ENCODE measurements at places on chromosomes 16 and 17.
A peak's percentile ranks its signal among the peaks of the same experiment; 100 is the strongest.

GRCh38 chr16:79037521-79038373 lies 562.8 kb downstream of the MAF start:
- no peak for DNase-seq

DNA sequence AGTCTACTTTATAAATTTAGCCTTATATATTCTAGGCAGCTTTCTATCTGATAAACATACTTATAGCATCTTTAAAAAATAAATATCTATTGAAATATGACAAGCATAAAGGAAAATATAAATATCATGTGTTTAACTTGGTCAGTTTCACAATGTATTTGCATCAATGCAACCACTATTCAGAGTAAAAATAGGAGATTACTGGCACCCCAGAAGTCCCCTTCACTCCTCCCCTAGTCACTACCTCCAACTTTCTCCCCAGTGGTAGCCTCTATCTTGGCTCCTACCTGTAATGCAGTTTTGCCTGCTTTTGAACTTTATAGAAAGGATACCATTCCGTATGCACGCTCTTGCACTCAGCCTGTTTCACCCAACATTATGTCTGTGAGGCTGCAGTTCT lies 3.2 kb upstream of the NOD2 start:
- no peak for DNase-seq

DNA sequence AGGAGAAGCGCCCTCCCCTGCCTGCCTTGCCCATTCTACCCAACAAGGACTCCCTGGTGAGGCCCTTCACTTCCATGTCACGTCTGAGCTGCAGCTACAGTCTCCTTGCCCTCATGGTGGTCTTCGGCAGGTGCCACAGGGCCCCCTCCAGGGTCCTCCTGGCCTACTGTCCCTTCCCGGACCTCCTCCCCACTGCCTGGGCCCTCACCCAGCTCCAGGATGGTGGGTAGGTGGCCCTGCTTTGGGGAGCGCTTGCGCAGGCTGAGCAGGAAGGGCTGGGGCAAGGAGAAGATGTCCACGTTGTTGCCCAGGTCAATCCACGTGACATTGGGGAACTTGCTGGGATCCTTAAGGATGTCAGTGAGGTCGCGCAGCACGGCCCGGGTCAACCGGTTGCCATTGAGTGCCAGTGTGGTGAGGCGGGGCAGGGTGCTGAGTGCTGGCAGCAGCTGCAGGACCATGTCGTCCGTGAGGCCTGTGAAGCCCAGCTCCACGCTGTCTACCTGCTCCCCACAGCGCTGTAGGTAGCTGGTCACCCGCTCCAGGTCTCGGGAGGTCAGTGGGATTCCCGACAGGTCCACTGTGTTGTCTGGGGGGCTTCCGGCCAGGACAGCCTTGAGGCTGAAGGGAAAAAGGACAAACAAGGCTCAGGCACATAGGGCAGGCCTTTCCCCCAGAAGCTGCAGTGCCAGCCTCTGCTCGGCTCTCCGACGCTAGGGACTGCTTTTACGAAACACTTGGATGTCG lies 28.3 kb downstream of the TRPV2 start:
- no peak for DNase-seq

GRCh38 chr17:12691173-12691572 lies 25.5 kb downstream of the MYOCD start:
- no peak for DNase-seq

- no peak for DNase-seq
Observed at GRCh38 chr16:26724189-26724588, 342.5 kb upstream of the C16orf82 start.

DNA sequence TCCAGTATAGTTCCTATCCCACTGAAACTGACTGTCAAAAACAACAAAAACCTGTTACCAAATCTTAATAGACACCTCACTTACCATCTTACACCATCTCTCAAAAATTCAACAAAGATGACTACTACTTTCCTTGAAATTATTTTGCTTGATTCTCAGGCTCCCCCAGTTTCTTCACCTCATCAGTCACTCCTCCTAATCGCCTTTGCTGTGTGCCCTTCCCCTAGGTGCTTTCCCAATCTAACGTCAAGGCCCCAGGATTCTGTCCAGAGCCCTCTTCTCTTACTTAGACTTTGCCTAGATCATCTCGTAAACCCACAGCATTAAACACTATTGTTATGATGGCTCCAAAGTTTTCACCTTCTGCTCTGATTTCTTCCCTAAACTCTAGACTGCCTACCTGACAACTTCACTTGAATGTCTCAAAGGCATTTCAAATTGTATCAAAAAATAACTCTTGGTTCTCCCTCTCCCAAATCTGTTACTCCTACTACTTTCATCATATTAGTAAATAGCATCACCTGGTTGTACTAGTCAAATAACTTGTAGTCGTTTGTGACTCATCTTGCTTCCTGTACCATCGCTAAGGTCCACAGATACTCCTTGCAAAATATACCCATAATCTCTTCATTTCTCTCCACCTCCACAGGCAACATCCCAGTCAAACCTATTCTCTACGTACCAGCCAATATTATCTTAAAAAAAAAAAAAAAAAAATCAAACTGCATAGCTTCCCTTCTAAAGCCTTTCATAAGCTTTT lies 18.0 kb downstream of the C16orf87 start:
- no peak for DNase-seq

DNA sequence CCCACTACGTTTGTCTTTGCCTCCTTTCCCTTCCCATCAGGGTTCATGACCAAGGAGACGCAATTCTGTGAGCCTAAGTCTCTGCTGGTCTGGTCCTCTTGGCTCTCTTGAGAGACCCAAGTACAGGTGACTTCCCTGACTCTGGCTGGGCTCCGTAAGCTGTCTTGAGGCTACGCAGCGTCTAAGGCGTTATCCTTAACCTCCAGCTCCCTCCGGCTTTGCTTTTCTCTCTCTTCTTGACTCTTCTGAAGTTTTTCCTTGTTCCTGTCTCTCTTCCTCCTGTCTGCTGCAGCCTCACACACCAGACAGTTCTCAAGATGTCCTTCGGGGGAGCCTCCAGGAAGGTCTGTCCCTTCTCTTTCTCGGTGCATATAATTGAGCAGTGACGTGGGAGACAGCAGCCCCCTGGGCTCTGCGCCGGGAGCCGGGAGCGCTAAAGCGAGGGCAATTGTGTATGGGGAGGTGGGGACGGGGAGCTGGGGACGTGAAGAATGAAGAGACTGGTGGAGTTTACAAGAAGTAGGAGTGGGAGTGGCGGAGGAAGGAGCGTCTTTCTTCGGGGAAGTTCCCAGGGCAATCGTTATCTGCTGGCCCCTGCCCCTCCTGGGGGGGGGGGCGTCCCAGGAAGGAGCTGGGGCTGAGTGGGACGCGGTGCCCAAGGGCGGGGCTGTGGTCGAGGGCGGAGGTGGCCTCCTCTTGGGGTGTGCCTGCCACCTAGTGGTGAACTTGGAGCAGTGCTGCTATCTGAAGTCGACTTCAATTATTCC lies 6.9 kb upstream of the PIRT start:
- peak; percentile 54 for DNase-seq

DNA sequence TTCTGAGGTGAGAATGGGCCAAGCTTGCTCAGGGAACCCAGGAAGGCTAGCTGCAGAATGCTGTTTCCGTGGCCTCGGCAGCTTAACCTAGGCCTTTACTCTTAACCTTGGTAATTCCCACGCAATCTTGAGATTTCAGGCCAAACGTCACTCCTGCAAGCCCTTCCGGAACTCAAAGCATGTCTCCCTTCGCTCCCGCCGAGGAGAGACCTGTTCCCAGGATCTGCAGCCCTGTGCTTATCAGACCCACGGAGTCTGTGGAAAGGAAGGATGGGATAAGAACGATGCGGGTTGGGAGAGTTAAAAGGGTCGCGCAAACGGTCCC lies 524 bp upstream of the ZFP3 start:
- DNase-seq = no peak

GRCh38 chr17:61128661-61129115 lies 271.0 kb upstream of the TBX2 start:
- no peak for DNase-seq

- no peak for DNase-seq
Observed at GRCh38 chr16:52581530-52581929, 34.6 kb upstream of the TOX3 start.

DNA sequence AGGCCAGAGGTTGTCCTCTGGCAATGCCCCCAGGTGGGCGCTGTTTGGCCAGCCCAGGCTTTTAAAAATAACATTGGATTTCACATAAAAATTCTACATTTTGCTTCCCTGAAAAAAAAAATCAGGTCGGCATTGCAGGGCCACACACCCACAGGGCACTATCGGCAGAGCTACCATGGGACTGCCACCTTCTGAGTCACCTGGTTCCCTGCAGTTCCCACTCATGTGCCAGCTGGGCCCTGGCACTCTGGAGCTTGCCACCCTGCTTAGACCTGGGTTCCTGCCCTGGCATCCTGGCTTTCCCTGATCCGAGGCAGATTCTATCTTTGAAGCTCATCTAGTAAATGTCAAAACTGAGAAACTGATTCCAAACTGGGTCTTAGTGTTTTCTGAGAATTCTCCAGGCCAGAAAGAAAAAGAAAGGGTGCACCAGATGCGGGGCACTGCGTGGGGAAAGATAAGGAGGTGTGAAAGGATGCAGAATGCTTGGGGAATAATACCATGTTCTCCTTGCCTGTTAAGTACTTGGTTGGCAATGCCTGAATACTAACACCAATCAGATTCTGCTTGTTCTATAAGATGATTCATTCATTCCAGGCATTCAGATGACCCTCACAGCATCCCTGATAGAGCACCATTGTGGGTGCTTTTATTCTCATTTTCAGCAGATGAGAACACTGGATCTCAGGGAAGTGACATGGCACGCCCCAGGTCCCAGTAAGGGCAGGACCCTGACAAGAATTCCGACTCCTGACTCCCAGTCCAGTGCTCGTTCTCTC lies 51.8 kb downstream of the RAI1 start:
- DNase-seq = no peak

DNA sequence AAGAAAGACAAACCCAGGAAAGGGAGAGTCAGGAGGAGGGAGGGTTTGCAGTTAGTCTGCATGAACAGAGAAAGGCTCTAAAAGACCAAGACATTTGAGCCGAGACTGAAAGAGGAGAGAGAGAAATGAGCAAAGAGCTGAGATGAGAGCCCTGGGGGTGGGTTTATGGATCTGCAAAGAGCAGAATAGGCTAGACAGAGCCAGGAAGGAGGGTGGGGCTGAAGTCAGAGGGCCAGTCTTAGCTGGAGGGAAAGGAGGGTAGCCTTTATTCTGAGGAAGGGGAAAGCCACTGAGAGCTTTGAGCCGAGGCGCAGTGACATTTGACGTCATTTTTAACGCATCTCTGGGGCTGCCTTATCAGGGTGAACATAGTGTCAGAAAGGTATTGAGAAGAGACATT lies 85.7 kb upstream of the CDH13 start:
- no peak for DNase-seq

- DNase-seq = no peak
Observed at GRCh38 chr16:10850478-10850850, 26.5 kb upstream of the CIITA start.

DNA sequence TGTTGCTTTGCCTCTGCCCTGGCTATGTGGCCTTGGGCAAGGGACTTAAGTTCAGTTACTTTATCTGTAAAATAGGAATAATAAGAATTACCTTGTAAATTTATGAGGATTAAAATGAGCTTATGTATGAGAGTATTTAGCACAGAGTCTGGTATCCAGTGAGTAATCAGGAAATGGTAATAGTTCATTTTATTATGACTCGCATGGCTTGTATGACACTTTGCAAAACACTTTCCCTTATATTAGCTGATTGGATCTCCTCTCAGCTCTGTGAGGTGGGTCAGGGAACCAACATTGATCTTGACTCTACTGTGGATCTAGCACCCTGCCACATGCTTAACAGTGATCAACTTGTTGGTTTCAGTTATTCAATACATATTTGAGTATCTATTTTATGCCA lies 8.3 kb upstream of the CDH3 start:
- DNase-seq = no peak

GRCh38 chr17:81901167-81902022 lies 643 bp upstream of the NPB start:
- no peak for DNase-seq

DNA sequence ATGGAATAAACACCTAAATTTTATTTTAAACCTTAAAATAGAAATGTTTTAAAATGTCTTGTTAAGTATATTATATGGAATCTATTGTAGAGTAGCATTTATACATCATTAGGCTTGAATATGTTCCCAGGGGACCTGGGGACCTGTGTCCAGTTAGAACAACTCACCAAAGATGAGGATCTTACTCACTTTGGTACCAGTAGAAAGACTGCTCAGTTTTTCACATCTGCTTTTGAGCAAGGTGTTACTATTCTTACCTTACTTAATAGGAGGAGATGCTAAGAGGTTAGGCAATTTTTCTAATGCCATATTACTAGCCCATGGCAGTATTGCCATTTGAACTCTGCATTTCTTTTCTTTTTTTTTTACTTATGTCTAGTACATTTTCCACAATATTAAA lies 14.7 kb downstream of the STXBP4 start:
- DNase-seq = no peak

DNA sequence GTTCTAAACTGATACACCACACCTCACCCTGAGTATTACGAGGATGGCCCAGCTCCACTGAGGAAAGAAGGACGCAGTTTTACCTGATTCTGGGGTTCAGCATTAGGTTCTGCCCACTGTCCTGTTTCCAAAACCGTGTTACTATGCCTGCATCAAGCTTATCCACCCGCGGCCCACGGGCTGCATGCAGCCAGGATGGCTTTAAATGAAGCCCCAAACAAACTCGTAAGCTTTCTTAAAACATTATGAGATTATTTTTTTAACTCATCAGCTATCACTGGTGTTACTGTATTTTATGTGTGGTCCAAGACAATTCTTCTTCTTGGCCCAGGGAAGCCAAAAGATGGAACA lies 4.0 kb upstream of the CD300LG start:
- DNase-seq = no peak

DNA sequence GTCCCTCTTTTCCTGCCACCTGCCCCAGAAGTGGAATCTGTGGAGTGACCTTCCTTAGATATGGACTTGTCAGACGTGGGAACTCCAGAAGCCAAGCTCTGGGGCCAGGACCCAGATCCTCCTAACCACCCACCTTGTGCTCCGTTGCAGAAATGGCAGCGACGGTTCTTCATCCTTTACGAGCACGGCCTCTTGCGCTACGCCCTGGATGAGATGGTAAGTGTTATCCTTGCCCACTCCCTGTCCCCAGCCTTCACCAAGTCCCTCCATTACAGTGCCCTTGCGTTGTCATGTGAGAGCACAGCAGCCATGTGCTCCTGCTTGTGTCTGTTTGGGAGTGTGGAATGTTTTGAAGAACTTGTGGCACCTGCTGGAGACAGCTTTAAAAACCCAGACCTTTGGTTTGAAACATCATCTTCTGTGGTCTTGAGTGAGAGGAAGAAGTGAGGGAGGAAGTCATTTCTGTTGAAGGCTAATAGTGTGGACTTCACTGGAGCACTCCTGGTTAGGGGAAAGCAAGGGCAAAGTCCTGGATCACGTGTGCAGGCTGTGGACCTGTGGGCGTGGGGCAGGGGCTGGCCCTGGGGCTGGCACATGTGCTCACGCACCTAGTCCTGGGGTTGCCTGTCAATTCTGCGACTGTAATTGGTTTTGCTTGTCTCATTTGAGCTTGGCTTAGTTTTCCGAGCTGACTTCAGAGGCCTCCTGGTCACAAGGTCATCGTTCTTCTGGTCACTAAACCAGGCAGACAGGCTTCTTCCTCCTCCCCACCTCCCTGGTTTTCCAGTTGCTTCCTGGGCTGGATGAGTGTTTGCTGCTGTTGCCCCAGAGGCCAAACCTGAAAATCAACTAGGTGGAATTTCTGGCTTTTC lies 35.8 kb downstream of the MPRIP start:
- DNase-seq = no peak

GRCh38 chr16:19169082-19169639 lies 1.1 kb downstream of the SYT17 start:
- no peak for DNase-seq

All from stimulated activated CD4-positive, alpha-beta T cell treated with anti-CD3 and anti-CD28 coated beads, TNF-alpha, amount 100 ng/mL, for 4 hours (primary cell).